ENCODE measurements at places on chromosomes 2 and 18.

DNA sequence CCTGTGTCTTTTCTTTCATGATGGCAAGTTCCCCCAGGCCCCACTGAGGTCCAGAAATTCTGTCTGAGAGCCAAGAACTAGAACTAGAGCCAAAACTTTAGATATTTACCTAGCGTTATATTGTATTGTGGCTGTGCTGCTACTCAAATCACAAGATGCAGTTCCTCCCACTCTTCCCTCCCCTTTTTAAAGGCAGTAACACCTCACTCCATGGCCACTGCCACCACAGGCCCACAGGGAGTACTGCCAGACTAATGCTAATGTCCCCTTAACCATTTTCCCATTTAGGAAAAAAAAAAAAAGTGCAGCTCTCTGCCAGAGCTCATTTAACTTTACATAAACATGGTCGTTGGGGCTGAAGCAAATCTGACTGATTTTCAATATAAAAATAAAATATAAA lies 99.7 kb upstream of the KYNU start:
- no peak for DNase-seq

DNA sequence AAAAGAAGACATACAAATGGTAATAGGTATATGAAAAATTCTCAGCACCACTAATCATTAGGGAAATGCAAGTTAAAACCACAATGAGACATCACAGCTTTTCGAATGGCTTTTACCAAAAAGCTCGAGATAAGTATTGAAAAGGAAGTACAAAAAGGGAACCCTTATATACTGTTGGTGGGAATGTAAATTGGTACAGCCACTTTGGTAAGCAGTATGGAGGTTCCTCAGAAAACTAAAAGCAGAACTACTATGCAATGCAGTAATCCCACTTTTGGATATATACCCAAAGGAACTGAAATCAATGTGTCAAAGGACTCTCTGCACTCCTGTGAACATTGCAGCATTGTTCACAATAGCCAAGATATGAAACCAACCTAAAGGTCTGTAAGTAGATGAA lies 107.5 kb upstream of the SPATS2L start:
- DNase-seq, result no peak

GRCh38 chr2:23769364-23769763 lies 157.6 kb downstream of the ATAD2B start:
- DNase-seq, result no peak

GRCh38 chr18:57009844-57010243 lies 137.0 kb upstream of the BOD1L2 start:
- no peak for DNase-seq

DNA sequence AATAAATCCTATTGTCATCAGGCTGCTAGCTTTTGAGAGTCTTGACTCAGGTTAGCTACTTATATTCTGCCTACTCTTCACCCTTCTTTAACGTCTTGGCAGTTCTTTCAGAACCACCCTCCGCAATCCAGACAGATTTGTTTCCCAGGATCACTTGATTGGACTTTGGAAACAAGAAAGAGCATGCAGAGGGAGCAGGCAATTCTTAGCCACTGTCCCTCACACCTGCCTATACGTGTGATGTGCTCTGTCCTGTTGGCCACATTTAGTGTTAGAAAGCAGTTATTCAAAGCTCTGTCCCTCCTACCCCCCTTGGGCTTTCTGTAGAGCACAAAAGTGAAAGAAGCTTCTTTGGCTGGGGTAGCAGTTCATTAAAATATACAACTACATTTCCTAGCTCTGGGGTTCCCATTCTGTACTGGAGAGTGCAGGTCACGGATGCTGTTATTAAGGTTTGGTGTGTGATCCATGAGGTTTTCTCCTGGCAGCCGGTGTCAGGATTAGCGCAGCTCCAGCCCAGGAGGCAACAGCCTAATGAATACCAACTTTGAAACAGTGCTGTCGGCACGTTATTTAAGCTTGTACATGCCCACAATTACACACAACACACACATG lies 6.3 kb downstream of the FZD5 start:
- no peak for DNase-seq

DNA sequence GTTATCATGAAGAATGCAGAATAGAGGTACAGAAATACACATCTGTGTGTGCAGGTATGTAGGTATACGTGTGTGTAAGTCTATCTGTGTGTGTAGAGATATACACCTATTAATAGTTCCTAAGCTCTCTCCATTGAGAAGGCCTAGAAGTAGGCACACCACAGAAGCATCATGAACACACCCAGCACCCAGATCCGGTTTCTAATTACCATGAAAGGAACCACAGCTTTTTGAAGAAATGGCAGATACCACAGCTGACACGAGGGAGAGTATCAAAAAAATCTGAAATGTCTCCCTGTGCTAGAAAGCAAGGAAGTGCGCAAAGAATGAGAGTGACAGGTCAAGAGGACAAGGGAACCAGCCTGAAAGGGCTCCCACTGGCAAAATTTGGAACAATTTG lies 27.7 kb upstream of the AP1S3 start:
- no peak for DNase-seq

GRCh38 chr2:190420801-190421200 lies 12.6 kb downstream of the MFSD6 start:
- no peak for DNase-seq

DNA sequence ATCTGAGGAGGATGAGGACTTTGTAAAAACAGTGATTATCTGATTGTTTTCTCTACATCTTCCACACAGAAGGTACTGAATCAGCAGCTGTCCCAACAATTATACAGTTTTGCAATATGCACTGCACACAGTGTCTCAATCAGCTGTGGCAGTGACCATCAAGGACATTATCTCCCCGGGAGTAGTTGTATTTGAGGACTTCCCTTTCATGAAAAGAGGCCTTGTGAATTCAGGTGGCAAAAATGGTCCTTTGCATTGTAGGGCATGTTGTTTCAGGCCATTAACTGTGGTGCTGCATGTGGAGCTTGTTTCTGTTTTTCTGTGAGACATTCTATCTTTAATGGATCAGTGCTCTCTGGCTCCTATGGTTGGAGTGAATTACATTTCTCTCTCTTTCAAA lies 779.4 kb upstream of the FSHR start:
- DNase-seq, result no peak

DNA sequence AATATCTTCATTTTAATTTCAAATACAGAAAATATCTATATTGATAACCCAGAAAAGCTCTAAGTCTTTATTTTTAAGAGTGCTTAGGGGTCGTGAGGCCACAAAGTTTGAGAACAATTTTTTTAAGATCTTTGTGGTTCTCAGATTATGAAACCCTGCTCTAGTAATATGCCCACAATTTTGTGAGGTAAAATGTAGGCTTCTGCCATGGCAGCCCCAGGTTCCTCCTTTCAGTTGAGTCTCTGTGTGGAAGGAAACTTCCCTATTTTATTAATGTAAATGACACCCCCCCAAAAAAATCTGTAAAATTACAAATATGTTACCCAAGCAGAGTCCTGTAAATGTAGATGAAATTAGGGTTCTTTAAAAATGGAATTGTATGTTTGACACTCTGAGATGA lies 600.5 kb downstream of the SATB2 start:
- DNase-seq, result no peak

- DNase-seq, result no peak
Observed at GRCh38 chr2:25700221-25700660, 26.9 kb upstream of the DTNB start.

DNA sequence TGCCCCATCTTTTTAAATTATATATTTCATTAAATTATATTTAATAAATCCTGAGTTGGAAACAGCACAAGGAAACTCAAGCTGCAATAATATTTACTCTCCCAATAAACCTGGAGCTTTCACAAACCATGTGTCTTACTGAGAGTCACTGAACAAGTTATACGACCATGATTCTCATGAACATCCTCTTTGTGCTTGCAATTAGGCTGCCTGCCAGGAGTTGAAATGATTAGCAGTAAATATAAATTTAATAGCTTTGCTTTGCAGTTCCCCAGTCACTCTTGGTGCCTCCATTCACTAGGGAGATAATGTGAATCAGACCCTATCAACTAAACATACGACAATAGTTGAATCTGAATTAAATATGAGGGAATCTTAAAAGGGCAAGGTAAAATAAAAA lies 905.1 kb downstream of the NRXN1 start:
- DNase-seq, result no peak

GRCh38 chr2:196987649-196988364 lies 61.3 kb upstream of the PGAP1 start:
- peak; percentile 86 for DNase-seq

- DNase-seq, result no peak
Observed at GRCh38 chr2:97969081-97970067, 26.4 kb downstream of the TMEM131 start.

- no peak for DNase-seq
Observed at GRCh38 chr2:80703532-80703931, 399.0 kb upstream of the LRRTM1 start.

DNA sequence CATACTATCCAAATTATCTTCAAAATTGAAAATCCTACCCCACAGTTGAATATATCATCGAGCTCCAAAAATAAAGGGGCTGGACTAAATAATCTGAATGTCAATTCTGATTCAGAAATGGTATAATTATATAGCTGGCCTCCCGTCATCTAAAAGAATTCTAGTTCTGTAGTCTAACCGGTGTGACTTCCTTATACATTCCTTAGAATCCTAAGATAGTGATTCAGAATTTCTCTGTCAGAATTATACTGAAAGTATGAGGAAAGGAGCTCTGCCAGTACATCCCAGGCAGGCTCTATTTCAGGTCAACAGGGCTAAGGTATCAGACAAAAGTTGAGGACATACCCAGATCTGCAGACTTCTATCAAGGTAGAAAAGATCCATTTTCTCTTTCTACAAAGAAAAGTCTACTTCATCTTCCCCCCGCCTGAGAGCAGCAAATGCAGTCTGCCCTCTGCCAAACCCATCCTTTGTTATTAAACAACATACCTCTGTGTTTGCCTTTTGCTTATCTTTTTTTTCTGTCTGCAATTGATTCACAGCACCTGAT lies 128.5 kb downstream of the METTL4 start:
- no peak for DNase-seq

DNA sequence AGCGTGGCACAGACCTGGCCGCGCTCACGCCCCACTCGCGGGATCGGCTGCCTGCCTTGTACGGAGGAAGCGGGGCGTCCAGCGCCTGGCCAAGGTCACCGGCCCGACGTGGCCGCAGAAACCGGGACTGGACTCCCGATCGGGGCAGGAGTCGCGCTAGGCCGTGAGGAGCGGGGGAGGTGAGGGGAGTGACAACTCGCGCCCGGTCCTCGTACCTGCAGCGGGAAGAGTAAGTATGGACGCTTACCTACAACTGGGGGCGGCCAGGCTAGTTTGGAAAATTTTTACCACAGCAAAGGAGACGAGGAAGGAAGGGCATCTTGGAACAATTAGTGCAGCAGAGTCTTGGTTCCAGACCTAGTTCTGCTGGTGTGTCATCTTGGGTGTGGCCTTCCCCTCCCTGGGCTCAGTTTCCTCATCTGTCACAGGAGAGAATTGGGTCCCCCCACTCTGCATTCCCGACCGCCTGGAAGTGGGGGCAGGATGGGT lies 693 bp downstream of the UBE2F start:
- no peak for DNase-seq

DNA sequence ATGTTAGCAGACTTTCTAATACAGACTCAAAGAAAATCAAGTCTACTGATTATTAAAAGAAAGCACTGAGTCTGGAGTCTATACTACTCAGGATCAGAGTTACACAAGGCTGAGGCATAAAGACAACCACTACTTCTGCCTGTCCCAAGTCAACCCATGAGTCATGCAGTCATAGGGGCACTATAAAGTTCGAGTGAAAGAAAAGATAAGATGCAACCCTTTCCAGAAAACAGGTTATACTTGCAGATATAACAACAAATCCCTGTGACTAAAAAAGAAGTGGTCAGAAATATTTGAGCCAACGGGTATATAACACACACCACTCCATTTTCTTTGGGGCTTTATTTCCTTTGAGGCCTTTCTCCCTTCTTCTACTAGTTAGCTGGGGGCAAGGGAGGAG lies 18.6 kb upstream of the SCRN3 start:
- no peak for DNase-seq

DNA sequence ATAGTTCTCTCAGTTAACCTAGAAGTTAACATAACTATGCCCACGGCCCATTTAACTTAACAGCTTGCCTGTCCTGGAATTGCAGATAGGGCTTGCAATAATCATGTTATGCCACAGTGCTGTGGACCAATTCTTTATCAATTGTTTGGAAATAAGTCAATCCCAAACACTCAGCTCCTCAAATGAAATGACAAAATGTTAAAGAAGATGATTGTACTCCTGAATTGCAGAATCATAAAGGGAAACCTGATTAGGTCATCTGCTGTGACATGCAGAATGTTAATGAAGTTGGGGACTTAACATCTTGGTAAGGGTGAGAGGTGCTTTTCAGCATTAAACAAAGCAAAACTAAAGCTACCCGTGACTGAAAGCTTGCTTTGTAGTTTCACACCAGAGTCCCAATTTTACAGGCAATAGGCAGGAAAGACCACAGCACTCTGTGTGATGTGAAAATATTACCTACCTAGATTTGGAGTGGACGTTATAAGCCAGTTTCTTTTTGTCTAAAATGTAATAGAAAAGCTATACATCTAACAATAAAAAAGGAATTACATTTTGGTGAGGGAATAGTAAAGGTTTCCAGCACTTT lies 364.0 kb downstream of the GPD2 start:
- no peak for DNase-seq

DNA sequence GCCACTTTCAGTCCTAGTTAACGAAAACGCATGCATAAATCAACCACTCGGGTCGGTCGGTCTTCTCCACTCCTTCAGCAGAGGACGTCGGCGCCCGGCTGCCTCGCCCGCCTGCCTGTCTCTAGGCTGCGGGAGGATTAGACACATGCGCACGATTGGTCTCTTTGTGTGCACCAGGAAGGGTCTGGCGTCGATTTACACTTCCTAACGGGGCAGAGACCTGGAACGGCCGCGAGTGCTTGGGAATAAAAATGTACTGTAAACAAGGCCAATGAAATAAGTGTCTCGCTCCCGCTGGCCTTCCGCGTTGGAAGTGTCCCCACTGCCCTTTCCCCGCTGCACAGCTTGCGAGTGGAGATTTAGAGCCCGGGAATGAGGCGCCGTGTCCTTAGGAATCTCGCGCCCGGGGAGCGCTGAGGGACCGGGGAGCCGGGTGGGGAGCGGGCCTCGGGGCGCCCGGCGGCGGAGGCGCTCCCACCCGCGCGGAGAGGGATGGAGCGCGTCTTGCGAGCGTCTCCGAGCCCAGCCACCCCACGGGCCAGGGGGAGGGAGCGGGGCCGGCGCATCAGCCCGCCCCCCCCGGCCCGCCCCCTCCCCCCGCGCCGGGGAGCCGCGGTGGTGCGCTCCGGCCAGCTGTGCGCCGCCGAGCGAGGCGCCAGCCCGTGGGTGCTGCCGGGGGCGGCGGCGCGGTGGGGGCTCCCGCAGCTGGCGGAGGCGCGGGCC lies at the start of gene DOK6:
Gene DOK6 (plus strand): TSS at position 636 of the 723 bp plus-strand sequence.
- DNase-seq, result peak; percentile 50

DNA sequence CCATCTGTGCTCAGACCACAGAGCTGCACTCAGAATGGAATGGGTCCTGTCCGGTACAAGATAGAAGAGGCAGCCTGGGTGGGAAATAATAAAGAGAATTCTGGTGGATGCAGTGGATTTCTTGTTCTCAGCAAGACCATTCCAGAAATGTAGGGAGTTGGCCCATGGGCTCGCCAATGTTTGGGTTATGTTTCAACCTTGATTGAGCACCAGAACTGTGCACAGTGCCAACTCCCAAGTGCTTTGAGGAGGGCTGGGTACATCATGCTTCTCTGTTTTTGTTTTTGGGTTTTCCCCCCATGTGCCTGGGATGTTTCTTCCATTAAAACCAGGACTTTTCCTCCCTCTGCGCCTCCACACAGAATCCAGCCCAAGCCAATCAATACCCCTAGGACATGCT lies 304.1 kb downstream of the TNS1 start:
- DNase-seq, result no peak

- DNase-seq, result no peak
Observed at GRCh38 chr2:195899226-195899625, 169.4 kb downstream of the DNAH7 start.

Measured in fibroblast of skin of left biceps (primary cell).